ENCODE measurements at places on chromosomes 1 and 21.

GRCh38 chr1:235986869-235987268 is 78.0 kb downstream of the NID1 start:
- DNase-seq: no peak

- DNase-seq: no peak
These were observed 4.8 kb upstream of the PTTG1IP start for GRCh38 chr21:44878053-44878982.

DNA sequence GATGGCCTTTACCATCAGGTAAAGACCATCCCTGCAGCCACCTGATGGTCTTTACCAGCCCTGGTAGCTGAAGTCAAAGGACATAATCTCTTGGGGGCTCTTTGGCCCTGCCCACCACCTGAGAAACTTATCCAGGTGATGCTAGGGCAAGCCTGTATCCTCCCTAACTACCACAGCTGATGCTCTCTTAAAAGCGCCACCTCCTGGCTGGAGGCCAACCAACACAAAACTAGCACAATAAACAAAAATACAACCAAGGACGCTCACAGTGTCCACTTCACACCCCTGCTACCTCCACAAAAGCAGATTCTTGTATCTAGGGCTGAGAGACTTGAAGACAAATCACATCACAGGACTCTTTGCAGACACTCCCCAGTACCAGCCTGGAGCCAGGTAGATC is 357.1 kb upstream of the POU3F1 start:
- no peak for DNase-seq

DNA sequence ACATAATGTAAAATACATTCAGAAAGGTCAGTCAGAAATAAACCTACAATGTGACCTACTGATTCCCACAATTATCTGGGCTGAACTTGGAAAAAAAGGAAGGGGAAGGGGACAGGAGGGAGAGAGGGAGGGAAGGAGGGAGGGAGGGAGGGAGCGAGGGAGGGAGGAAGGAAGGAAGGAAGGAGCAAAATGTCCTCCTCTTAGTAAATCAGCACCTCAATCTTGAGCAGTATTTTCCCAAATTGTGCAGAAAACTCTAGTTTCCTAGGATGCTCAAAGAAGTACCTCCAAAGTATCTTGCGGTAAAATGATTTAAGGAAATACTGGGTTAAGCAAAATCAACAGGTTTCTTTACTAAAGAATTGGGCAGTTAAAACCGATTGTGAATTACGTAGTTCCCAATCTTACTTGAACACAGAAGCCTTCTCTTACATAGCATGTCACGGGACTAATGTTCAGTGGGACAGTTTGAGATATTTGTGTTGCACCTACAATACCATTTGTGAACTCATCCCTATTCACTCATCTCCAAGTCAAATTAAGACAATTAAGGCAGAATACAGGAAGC is 51.0 kb upstream of the ASPM start:
- DNase-seq: no peak

- DNase-seq: no peak
These were observed 11.6 kb upstream of the NPHP4 start for GRCh38 chr1:6003568-6004411.

DNA sequence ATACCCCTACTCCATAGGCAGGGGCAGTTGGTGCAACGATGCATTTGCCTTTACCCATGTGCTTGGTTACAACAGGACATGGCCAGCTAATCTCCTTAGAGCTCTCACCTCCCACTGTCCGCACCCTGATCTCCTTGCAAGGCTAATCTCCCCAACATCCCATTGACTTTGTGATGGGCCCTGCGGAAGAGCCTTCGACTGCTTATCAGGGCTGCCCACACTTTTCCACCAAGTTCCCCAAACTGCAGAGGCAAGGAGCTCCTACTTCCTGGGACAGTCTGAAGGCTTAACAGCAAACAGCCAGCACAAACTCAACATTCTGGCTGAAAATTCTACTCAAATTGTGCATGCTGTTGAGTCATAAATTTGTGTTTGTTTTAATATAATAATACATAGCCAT is 36.0 kb downstream of the C1orf94 start:
- DNase-seq: no peak

GRCh38 chr1:110361856-110362255 is 22.7 kb downstream of the RBM15 start:
- no peak for DNase-seq

- DNase-seq: no peak
These were observed 25.5 kb downstream of the TNR start for GRCh38 chr1:175717610-175718540.

DNA sequence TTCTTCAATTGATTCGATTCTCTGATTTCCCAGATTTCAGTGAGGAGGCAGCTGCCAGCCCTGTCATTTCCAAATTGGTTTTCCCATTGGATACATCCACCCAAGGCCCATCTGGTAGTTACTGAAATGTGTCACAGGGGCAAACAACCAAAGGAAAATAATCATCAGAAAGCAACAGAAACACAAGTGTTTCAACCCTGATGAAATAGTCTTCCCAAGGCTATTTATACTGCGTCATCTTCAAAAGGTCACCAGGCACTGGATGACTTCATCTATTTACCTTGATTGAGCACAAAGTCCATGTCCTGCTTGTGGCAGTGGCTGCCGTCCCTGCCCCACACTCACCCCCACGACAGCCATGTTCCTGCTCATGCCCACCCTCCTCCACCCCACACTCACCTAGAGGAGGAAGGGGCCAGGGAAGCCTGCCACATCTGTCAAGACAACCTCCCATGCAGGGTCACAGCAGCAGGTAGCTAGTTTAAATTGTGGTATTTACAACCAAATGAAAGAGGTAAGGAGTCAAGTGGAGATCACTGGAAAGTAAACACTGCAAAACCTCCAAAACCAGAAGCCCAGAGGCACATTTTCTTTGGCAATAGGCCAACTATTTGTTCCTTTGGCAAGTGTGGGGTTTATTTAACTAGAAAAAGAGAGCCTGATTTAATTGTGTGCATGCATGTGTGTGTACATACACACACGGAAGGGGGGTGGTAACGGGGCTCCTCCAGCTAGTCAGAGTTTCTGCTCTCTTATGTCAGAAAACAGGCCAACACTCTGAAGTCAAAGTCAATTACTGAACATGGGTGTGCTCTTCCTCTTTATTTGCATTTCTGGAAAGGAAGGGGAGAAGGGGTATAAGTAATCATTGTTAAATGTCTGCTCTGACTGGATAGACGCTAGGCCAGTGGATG is 49.5 kb upstream of the RAB4A start:
- no peak for DNase-seq

- peak; percentile 71 for DNase-seq
These were observed 7.9 kb upstream of the TNNT2 start for GRCh38 chr1:201385299-201385891.

GRCh38 chr21:46621457-46622182 is 13.9 kb upstream of the PRMT2 start:
- no peak for DNase-seq

DNA sequence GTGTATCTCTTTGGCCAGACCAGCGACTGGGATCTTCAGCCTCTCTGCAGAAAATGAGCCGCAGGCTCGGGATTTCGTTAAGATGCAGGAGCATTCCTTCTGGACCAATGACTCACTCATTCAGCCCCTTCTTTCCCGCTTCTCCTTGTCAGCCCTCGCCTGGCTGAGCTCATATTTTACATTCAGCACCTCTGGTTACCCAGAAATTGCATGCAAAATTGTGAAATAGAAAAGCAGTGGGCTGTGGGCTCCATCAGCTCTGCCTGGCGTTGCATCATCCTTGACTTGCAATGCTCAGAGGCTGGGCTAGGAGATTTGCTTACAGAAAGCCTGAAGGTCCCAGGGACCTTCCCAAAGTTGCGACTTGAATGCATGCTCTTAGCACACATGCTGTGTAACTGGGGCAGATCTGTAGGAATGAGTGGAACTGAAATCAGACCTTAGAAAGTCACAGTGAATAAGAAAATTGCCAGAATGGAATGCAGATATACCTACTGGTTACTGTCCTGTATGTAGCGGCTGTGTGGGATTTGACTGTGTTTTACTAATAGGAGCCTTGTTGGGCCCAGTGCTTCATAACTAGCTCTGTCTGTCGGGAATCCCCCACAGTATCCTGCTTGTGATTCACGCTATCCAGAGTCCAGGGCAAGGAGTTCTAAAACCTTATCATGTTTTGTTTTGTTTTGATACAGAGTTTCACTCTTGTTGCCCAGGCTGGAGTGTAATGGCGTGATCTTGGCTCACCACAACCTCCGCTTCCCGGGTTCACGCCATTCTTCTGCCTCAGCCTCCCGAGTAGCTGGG is 444.8 kb downstream of the KIF26B start:
- no peak for DNase-seq

DNA sequence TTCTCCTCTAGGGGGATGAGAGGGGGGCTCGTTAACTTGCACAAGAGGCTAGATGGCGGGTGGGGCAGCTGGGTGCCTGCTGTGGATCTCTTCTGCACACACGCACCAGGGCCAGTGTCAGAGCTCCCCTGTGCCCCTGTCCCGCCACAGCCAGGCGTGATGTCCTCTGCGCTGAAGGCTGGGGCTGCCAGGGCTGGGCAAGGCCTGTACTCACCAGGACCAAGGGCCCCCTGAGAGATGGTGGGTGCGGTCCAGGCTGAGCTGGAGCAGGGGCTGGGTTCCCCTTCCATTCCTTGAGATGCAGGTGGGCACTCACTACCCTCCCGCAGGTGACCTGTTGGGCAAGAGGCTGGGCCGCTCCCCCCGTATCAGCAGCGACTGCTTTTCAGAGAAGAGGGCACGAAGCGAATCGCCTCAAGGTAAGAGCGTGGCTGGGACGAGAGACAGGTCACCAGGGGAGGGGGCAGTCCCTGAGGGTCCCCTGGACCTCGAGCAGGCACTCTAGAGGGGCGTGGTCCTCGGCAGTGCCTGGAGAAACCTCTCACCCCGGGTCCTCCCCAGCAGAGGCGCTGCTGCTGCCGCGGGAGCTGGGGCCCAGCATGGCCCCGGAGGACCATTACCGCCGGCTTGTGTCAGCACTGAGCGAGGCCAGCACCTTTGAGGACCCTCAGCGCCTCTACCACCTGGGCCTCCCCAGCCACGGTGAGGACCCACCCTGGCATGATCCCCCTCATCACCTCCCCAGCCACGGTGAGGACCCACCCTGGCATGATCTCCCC is 15.2 kb downstream of the SAMD11 start:
- no peak for DNase-seq

DNA sequence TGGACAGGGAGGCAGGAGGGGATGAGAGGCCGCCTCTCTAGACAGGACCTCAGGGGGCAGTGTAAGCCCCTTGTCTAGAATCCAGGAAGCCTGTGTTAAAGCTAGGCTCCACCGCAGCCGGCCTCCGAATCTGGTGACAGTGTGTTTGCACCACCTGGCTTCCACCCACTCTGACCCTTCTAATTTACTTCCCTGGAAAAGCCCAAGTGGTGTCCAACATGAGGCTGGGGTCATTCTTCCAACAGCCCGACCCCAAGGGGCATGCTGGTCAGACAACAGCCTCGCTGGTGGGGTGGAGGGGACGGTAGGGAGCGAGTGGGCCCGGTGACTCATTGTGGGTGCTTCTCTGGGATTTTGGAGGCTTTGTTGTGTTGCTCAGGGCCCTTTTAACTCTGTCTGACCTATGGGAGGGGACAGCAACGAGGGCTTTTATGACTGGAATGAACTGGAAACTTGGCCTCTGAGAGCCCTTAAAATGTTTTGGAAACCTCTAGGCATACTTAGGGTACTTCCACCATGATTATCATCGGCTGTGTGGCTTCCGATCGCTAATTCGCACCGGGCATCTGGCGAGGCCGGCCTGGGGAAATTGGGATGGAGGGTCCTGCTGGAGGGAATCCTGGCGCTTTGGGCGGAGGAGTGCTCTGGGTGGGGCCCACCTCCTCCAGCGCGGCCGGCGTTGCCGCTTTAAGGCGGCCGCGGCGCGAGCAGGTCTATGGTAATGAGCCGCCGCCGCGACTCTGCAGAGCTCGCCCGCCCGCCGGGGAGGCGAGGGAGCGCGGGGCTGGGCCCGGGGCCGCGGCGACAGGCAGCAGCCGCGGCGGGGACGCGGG is at the start of gene CELSR2:
CELSR2 (plus strand) TSS at position 743 of the 833 bp plus-strand sequence. CDS start 541 bp downstream, outside the sequence.
- DNase-seq: peak; percentile 43

DNA sequence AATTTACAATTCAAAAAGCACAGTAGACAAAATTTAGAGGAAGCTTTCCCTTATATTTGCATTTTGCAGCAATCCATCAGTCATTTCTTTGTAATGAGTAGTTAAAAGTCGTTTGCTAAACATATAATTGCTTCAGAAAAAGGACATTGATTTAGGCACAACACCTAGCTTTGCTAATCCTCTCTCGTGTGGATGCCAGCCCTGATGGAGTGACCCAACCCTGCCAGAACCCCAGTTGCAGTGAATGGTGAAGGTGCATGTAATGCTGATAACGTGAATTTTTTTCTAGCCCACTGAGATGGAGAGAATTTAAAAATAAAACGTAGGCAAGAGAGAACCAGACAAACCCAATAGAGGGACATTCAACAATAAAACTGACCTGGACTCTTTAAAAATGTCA is 263.4 kb downstream of the GRIK1 start:
- no peak for DNase-seq

DNA sequence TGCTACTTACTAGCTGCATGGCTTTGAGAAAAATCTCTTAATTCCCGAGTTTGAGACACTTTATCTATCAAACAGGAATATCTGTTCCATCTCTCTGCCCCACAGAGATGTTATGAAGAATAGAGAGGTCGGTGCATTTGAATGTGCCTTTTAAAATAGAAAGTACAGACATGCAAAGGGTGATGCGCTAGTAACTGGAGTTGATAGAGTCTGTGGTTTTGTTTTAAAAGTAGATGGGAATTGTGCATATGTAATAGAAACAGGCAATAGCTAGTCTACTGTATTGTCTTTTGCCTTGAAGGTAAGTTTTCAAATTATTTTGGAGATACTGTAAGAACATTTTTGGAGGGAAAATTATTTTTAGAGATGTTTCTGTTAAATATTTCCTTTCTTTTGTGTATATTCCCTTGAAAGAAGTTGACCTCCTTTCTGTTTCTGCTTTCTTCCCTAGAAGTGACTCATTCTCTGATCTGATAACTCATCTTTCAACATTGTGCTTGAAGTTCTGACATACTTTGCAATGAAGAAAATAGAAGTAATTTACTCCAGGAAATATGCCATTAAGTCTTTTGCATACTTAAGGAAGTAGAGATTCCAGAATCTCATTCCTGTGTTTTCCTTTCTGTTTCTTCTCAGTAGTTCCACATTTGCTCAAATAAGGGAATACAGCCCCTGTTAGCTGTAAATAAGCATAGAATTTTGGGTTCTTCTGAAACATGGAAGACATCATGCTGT is 151.6 kb downstream of the SDCCAG8 start:
- no peak for DNase-seq

DNA sequence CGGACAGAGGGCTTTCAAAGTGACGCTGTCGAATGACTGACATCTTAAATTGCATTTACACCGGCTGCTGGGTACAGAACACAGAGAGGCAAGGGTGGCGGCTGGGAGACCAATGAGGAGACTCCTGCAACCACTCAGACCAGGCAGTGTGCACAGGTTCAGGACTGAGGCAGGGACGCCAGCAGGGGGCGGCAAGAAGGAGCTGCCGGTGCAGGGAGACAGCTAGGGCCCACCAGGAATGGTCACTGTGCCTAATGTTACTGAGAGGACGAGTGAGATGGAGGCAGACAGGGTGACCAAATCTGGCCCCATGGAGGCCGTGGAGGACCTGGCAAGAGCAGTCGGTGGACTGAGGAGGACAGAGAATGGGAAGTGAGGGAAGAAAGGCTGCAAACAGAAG is 23.5 kb downstream of the GLIS1 start:
- peak; percentile 40 for DNase-seq

- DNase-seq: no peak
These were observed 1.9 kb upstream of the CSRP1 start for GRCh38 chr1:201508809-201509208.

- DNase-seq: no peak
These were observed 42.3 kb upstream of the PWP2 start for GRCh38 chr21:44064852-44065403.

GRCh38 chr1:47711848-47712492 is 274.1 kb downstream of the FOXD2 start:
- DNase-seq: no peak

GRCh38 chr1:149883598-149884247 is 15.6 kb upstream of the BOLA1 start:
- DNase-seq: no peak

Measured in progenitor cell of endocrine pancreas (in vitro differentiated cells).